ENCODE measurements at places on chromosomes 12 and 14.

- DNase-seq: no peak
Observed at GRCh38 chr14:54189748-54190354, 207.0 kb upstream of the CDKN3 start.

DNA sequence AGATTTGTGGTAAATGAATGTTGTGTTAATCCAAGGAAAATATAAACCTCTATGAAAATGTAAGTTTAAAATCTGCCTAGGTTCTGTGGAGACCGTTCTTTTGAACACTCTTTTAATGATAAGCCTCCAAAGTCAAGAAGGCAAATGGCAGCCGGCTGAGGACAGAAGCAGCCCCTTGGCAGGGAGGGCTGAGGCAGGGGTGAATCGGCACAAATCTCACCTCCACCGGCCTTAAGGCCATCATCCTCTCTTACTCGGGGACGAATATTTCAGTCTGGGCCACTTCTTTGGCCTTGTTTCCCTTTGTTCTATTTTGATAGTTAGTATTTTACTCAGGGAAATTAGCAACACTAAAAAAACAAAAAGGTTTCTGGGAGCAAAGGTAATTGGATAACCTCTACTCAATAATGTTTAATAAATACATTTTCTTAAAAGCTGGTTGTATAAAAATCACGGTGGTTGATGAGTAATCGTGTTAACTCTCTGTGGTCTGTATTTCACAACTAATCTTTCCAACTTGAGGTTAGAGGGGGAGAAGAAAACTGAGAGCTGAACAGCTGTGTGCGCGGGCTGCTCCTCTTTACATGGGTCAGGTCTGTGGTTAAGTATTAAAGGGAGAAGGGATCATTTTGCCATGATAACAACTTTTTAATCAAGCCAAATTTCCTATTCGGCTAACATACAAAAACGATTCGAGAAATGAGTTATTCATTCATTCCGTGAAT lies 18.6 kb downstream of the LGMN start:
- no peak for DNase-seq

DNA sequence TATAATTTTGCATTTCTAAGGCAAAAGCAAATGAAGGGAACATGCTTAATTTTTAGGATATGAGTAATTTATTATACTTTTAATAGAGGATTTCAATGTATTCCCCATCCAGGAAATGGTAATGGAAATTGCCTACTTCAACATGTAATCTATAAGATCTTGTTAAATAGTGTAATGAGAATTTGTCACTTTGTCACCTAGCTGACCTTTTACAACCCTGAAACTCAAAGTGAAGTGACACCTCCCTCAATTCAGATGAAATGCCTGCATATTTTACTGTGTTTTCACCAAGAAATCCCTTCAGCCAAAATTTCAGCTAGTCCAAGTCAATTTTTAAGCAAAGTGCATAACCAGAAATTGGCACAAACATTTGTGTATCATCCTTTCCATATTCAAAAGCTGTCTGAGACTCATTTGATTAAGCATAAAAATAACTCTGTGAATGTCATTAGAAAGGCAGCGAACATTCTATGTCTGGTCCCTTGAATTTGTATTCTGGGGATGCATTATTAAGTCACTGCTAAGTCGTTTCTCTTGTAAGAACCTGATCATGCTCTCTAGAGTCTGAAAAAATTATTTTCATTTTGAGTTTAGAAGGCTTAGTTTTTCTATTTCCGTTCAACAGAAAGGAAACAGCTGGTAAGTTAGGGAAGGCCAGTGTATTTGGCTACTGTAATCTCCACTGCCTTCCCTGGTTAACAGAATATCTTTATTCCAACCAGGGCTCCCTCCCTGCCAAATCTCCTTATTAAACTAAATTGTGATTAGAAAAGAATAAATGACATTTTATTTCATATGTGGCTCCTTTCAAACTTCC lies 100.8 kb downstream of the IGF1 start:
- no peak for DNase-seq

DNA sequence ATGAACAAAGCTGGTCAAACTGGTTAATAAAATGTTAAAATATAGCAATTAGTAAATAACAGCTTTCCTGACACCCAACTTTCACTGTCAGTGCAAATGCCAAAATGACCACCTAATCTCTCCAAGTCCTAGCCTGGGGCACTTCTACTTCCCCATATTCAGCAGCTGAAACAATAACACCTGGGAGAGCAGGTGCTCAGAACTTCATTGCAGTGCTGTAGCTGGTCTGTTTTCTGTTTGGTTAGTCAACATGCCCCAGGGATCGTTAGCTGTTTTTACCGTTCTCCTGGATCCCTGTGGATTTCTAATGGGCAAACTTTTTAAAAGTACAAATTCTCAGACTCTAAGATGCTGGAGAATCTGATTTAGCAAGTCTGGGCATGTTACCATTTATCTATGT lies 759.7 kb downstream of the GALC start:
- DNase-seq: no peak

- DNase-seq: no peak
Observed at GRCh38 chr12:126907900-126908764, 1358.8 kb upstream of the TMEM132C start.

DNA sequence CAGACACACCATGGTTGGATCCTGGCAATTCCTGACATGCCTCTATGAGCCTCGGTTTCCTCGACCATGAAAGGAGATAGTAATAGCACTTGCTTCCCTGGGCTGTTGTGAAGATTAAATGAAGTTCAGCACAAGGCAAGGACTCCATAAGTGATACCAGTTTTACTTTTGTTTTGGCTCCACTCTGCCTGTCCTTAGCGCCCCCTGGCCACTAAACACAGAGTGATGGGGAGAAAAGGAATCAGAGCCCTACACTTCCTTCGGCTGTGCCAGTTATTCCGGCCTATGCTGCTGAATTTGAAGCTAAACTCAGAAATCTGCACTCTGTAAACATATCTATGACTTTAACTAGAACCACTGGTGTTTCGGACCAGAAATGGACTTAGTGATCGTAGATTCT lies 173.8 kb downstream of the C12orf75 start:
- DNase-seq: no peak

DNA sequence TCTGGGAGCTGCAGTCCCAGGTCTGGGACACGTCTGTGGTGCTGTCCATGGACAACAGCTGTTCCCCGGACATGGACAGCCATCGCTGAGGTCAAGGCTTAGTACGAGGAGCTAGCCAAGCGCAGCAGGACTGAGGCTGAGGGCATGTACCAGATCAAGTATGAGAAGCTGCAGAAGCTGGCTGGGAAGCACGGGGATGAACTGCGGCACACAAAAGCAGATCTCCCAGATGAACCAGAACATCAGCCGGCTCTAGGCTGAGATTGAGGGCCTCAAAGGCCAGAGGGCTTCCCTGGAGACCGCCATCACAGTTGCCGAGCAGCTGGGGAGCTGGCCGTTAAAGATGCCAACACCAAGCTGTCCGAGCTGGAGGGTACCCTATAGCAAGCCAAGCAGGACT lies 375.3 kb downstream of the SEC23A start:
- DNase-seq: no peak

- no peak for DNase-seq
Observed at GRCh38 chr14:93895023-93895604, 32.0 kb upstream of the FAM181A start.

- DNase-seq: no peak
Observed at GRCh38 chr12:24848941-24849477, 99.9 kb downstream of the BCAT1 start.

- DNase-seq: no peak
Observed at GRCh38 chr14:44372807-44373489, 134.1 kb downstream of the FSCB start.

- DNase-seq: no peak
Observed at GRCh38 chr14:68466491-68466977, 326.3 kb downstream of the ZFP36L1 start.

GRCh38 chr14:100426314-100426713 lies 103.2 kb downstream of the SLC25A47 start:
- DNase-seq: no peak

GRCh38 chr12:54222609-54223008 lies 33.8 kb upstream of the SMUG1 start:
- DNase-seq: no peak

- no peak for DNase-seq
Observed at GRCh38 chr14:98341211-98341610, 930.8 kb downstream of the BCL11B start.

- no peak for DNase-seq
Observed at GRCh38 chr12:30213166-30213565, 429.4 kb upstream of the TMTC1 start.

DNA sequence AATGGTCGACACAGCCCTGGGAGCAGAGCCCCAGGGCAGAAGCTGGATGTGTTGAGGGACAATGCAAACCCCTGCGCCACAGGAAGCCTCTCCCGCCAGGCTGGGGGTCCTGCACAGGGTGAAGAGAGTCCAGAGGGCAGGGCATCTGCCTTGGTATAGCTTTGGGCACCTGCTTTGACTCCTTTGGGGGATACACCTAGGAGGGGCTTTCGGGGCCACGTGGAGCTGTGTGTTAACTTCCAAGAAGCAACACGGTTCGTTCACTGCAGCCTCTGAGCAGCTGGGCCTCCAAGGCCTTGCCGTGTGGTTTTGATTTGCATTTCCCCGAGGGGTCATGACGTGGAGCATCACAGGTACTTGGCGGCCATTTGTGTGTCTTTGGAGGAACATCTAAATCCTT lies 5.8 kb upstream of the PUS1 start:
- DNase-seq: no peak

DNA sequence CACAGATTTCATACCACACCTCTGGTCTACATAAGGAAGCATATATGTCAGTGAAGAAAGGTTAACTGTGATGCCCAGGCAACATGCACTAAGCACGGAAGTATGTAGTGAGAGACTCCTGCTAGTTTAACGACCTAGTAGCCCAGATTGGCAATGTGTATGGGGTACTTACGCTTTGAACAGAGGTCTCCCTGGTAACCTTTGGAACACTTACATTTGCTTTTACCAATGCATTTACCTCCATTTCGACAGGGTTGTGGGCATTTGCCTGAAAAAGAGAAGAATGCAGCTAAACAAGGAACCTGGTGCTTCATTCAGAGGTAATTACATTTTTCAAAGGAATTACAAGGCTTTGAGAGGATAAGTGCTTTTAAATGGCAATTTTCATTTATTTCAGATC lies 65.2 kb downstream of the WIF1 start:
- no peak for DNase-seq

- DNase-seq: peak; percentile 34
Observed at GRCh38 chr12:81644503-81644902, 114.6 kb downstream of the PPFIA2 start.

- no peak for DNase-seq
Observed at GRCh38 chr12:34396006-34396860, 373.9 kb downstream of the ALG10 start.

- DNase-seq: no peak
Observed at GRCh38 chr14:99041141-99041819, 230.7 kb downstream of the BCL11B start.

DNA sequence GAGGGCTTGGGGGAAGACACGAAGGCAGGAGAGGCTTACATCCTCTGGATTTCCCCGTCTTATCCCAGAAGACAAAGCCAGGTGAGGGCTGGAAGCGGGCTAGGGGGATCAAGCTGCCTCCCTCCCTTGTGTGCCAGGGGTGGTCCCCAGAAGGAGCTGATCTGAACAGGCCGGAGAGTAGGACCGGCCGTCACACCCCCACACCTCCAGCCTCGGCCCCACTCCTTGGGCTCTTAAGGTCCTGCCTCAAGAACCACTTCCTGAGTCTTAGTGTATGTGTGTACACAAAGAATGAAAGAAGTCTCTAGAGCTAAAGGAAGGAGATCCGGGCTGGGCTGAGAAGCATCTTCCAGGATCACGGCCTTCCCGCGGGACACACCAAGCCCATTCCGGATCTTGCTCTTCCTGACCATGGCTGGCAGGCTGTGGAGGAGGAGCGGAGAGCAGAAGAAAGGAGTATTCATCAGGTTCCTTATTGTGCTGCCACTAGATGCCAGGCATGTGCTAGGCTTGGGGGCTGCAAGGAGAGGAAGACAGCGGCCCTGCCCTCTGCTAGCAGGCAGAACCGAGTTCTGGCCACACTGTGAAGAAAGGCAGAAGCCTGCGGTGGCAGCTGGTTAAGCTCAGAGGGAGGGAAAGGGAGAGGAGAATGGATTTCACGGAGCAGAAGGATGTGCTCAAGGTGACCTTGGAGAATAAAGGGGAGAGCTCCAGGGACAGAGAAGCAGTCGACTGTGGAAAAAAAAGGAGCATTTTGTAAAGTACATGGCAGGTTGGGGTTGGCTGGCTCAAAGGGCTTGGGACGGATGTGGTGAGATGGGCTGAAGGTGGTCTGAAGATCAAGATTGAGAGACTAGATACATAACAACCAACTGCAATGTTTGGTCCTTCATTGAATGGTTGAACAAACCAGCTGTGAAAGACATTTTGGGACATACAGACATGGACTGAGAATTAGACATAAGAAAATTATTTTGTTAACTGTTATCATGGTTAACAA lies 1.3 kb upstream of the CD63 start:
- no peak for DNase-seq

GRCh38 chr14:56570295-56570694 lies 9.3 kb upstream of the TMEM260 start:
- DNase-seq: no peak
